Fibroblast of lung (primary cell): ENCODE measurements at places on chromosomes 1 and 21.
A peak's percentile ranks its signal among the peaks of the same experiment; 100 is the strongest.

- no peak for DNase-seq
Measured at GRCh38 chr1:117122330-117123025, 929 bp upstream of the TRIM45 start.

- DNase-seq, result no peak
Measured at GRCh38 chr1:37997256-37998088, 7.7 kb upstream of the SF3A3 start.

DNA sequence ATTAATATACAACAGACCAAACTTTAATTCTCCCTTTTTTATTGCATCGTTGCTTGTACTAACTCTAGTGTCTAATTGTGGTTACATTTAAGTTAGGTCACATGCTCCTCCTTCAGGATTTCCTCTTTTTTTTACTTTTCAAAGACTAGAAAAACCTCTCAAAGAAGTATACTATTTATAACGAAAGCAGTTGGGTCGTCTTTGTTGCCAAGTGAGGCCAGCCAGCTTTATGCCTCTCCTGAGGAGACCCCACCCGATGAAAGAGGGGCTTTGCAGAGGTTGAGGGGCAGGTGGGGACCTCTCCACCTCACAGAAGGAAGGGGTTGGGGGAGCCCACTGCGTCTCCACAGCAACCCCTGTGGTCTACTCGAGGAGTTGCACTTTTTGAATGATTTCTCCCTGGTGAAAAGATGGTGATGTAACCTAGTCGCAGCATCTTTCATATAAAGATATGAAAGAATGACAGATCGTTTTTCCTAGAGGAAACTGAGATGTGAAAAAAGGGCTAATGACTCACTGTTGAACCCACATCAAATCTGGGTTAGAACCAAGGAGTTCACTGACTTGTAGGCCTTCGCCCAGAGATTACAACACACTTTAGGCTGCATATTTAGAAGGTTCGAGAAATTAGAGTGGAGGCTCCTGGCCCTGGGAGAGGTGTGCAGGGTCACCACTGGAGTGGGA, 6.4 kb downstream of the TGFB2 start:
- DNase-seq, result peak; percentile 79

- no peak for DNase-seq
Measured at GRCh38 chr1:84573481-84573966, 716 bp downstream of the CTBS start.
